ENCODE measurements at places on chromosomes 1 and 21.

- DNase-seq, result no peak
Observed at GRCh38 chr1:16969651-16970050, 10.8 kb downstream of the MFAP2 start.

GRCh38 chr1:7223334-7224080, 438.3 kb downstream of the CAMTA1 start:
- no peak for DNase-seq

GRCh38 chr1:82139751-82140468, 339.2 kb downstream of the ADGRL2 start:
- DNase-seq, result no peak

DNA sequence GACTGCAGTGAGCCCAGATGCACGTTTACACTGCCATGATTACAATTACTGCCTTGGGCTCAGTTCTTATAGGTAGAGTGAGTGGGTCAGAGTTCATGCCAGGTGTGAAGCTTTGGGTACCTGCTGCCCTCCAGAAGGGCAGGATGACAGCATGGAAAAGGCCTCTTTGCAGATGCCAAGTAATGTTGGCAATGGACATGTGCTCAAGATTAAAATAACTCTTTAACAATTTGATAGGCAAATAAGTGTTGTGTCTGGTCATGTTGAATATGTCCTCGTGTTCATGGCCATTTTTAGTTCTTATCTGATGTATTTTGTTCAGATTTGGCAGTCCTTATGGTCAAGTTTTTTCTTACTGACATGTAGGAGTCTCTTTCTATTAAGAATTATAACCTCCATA, 34.8 kb downstream of the S100B start:
- DNase-seq, result no peak

- no peak for DNase-seq
Observed at GRCh38 chr1:76075877-76076276, 1.3 kb downstream of the ST6GALNAC3 start.

DNA sequence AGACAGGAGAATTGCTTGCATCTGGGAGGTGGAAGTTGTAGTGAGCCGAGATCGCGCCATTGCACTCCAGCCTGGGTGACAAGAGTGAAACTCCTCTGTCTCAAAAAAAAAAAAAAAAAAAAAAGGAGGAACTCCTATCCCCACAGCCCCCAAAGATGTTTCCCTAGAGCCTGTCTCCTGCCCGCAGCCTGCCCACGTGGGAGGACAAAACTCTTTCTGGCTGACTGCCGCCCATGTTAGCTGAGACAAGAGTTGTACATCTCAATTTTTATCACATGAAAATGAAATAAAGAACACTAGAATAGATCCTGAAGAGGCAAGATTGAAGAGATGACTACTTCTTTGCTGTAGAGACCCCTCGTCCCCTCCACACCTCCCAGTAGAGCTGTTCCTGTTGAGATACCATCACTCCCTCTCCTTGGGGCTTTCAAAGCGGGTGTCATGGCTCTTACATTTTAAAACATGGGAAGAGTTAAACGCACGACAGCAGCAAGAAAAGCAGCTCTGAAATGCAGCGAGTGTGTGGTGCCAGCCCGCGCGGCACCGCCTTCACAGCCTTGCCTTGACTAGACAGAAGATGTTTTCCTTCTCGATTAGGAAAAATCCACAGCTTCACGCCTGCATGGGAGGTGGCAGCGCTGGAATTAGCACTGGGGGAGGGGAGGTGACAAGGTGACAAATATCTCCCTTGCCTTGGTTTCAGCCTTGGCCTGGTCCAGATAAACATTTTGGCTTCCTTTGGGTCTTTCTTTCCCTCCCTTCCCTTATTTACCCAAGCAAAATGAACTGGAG, 253.4 kb upstream of the CSF3R start:
- no peak for DNase-seq

DNA sequence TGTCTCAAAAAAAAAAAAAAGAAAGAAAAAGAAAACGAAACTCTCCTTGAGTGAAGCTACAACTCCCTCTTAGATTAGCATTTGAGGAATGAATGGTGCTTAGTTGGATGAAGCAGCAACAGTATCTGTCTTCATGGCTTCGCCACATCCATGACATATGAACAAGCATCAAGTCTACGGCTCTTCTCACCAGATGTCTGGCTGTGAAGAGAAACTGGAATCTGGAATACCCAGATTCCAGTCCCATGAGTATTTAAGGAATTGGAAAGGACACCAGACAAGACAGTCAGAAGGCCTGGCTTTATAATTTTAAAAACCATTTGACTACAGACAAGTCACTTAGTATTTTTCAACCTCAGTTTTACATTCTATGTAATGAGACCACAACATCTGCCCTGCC, 38.0 kb upstream of the TADA1 start:
- DNase-seq, result no peak

- no peak for DNase-seq
Observed at GRCh38 chr21:21858502-21859334, 860.5 kb downstream of the NCAM2 start.

DNA sequence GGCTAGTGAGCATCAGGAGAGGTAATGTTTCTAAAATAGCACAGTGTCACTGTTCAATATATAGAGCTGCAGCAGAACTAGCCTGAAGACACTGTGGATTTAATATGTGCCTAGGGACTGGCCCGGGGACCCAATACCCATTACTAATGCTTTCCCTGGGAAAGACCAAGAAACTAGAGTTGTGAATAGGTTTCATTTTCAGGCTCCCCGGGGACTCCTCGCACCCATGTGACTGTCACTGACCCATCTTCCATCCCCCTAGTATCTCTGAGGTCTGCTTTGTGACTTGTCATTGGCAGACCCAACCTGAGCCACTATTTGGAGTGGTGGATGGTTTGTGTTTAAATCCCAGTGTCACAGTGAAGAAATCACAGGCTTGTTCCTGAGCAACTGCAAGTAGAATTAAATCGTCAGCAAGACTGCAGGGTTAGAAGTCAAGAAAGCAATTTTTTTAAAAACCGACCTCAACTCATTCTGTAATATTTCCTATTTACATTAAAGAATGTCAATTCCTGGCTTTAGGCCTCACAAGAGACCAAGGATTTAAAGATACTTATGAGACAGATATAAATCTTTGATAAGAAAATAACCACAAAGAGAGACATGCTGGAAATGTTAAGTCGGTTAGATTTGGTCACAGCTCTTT, 130.0 kb upstream of the TNR start:
- DNase-seq, result no peak

DNA sequence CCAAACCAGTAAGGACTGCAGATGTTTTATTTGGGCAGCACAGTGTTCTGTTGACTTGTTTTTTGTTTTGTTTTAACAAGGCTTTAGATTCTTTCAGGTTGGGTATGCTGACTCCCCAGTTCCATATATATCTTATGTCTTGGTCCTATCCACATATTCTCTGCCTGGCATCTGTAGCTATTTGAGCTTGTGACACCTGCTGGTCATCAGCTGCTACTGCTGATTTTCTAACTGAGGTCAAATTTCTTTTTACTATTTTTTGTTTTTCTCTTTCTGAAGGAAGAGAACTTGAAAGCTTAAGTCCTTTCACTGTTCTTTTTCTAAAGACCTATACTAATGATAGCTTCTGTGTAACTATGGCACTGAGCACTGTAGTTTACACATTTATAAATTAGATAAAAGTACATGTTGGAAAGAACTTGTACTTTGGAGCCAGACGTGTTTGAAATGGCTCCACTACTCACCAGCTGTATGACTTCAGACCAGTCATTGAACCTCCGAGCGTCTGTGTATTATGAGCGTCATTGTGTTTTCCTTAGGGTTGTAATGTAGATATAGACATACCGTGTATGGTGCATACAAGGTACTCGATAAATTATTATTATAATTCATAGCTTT, 109.4 kb downstream of the NRDC start:
- DNase-seq, result no peak

GRCh38 chr1:78033797-78034172, 12.0 kb upstream of the GIPC2 start:
- DNase-seq, result no peak

DNA sequence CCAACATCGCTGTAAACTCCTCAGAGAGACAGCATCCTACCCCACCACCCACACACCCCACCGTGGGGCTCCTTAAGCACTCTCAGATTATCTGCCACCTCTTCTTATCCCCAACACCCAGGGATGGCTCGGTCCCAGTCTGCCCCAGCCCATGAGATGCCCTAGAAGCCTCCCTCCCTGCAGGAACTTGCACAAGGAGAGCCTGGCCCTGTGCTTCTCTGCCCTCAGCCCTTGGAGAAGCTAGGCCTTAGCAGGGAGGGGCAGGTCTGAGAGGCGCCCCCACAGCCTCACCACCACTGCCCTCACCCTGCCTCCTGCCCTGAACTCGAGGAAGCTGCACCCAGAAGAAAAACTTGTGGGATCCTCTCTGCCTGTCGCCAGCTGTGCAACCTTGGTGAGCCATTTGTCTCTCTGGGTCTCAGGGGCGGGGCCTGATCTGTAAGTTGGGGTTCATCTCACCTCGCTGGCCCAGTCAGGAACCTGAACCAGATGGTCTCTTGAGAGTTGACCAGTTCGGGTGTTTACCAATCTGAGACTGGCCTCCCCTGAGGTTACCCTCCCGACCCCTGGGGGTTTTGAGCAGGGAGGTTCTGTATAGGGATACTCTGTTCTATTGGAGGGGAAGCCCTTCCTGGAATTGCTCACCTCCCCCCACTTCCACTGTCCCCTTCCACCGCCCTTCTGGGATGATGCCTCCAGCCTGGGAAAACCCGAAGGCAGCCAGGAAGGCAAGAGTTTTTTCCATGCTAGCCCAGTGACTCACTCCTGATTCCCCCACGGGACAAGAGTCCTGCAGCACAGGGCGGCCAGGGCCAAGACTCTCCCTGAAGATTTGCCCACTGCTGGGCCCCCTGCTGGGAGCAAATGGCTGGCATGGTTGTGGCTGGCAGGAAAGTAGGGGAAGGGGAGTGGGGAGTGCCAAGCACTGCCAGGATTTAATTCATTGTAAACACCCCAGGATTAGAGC, at the start of gene S100A3:
Gene S100A3, minus strand, starts transcription at position 537 of the 967 bp plus-strand sequence. CDS start 773 bp downstream, outside the sequence.
- no peak for DNase-seq

GRCh38 chr1:94852788-94853187, 32.6 kb downstream of the SLC44A3 start:
- no peak for DNase-seq

GRCh38 chr21:39120876-39121599, 62.2 kb downstream of the PSMG1 start:
- DNase-seq, result no peak

GRCh38 chr1:214026985-214027384, 39.2 kb downstream of the PROX1 start:
- DNase-seq, result no peak

- DNase-seq, result no peak
Observed at GRCh38 chr1:6976044-6976375, 190.8 kb downstream of the CAMTA1 start.

- DNase-seq, result no peak
Observed at GRCh38 chr21:28444557-28444956, 548.1 kb downstream of the LTN1 start.

DNA sequence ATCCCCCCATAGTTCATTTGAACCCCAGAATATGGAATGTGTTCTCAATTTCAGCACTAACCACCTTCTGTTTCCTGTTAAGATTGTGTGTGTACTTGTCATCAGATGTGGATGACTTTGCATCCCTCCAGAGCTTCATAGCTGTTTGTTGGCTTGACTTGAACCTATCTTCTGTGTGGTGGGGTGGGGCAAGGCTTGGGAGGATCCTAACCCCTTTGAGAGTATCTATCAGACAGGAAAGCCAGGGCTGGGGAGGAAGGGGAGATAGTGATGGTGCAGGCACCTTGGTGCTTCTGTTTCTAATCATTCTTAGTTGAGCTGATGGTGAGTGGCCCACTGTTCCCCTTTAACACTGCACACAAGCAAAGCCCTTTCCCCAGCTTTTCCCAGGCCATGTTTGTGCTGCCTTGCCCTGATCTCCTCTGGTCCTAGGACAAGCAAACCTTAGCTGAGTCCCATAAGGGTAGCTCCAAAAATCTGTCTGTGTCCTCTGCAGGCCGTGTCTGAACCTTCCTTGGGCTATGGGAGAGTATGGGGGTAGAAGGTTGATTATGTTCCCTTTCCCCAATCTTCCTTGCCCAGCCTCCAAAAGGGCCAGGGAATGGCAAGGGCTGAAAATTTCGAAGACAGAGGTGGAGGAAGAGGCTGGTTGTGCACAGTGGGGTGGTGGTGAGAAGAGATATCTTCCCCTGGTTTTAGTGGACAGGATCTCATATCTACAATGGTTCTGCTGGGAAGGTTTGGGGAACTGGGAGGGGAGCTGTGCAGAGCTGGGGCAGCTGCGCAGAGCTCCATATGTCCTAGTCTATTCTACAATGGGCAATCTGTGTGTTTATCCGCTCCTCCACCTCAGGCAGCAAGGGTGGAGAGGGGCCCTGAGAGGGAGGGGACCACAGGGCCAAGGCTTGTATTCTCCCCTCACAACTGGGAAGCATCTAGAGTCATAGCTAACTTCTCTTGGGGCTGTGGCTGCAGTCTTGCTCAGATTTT, 1.4 kb downstream of the NHLH1 start:
- no peak for DNase-seq

DNA sequence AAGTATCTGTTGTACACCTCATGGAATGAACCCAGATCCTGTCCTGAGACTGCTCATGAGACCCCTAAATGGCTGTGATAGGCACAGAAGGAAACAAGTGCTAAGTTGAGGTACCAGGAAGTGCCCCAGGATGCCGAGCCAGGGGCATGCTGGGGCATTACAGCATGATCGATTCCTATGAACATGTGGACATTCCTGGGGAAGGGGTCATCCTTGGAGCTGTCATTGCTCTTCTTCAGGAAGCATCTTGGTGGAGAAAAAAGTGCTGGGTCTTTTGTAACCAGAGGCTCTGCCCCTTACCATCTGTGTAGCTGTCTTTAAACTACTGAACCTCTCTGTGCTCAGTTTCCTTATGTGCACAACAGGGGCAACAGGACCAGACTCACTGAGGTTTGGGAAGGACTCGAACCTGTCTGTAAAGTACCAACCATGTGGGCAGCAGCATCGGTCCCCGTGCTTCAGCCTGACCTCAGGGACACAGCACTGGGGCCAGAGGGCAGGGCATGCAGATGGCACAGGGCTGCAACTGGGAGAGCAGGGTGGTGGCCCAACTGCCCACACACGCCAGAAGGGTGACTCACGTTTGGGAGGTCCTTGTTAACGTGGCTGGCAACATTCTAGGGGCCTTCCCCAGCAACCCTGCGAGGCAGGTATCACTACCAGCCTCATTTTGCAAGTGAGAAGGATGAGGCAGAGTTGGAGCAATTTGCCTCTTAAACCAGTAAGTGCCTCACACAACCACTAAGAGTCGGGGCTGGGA, 142.3 kb upstream of the EDN2 start:
- no peak for DNase-seq

GRCh38 chr21:42038826-42039425, 28.8 kb upstream of the ZBTB21 start:
- no peak for DNase-seq

DNA sequence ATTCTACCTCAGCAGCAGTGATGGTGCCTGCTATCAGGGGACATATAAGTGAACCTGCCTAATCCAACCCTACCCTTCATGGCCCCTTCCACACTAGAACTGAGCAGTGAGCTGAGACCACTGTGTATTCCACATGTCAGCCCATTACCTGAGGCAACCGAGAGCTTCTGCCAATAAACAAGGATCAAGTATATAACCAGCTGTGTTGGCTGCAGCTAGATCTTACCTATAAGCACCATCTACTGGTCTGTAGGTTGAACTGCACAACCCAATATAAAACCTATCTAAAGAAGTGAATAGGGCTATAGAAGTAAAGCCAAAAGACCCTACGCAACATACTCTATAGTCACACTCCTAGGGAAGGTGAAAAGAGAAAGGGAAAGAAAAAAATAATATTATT, 376.9 kb downstream of the HHIPL2 start:
- no peak for DNase-seq

Data from cerebellar nuclear complex (tissue), 1 donor.